Fibroblast of mammary gland (primary cell): ENCODE measurements at places on chromosomes 13 and 19.

DNA sequence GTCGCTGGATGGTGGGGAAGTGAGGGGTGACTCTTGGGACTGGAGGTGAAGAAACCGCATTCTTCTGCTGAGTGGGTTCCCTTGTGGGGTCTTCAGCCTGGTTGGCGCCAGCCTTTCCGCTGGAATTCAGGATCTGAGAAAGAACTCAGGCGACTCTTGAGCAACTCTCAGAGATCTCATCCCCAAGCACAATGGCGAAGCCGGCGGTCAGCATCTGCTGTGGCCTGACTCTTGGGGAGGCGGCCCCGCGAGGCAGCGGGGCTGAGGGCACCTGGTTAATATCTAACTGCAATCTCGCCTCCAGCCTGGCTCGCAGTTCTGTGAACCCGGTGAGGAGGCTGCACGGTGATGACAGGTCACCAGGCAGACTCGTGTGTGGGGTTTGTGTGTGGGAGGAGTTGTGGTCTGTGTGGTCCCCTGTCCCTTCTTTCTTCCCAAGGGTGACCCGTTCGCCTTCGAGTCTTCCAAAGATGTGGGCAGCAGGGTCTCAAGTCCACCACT lies 883 bp downstream of the ZNF441 start:
- DNase-seq = peak; percentile 33

GRCh38 chr19:47022541-47023447 lies 3.2 kb downstream of the NPAS1 start:
- DNase-seq = no peak

DNA sequence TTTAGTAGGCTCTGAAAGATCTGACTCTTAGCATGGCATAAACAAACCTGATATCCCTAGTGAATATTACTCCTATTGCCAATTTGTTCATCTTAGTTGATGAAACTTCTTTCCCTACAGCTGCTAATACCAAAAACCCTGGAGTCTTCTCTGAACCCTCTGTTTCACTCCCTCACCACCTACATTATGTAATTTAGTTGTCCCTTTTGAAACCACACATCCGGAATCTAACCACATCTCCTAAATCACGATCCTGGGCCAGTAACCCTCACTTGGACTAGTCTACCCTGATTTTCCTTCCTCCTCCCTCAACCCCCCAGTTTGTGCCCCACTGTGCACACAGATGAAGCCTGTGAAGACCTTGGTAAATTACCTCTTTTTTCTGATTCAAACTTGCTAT lies 1.2 kb downstream of the ZNF256 start:
- DNase-seq = no peak

DNA sequence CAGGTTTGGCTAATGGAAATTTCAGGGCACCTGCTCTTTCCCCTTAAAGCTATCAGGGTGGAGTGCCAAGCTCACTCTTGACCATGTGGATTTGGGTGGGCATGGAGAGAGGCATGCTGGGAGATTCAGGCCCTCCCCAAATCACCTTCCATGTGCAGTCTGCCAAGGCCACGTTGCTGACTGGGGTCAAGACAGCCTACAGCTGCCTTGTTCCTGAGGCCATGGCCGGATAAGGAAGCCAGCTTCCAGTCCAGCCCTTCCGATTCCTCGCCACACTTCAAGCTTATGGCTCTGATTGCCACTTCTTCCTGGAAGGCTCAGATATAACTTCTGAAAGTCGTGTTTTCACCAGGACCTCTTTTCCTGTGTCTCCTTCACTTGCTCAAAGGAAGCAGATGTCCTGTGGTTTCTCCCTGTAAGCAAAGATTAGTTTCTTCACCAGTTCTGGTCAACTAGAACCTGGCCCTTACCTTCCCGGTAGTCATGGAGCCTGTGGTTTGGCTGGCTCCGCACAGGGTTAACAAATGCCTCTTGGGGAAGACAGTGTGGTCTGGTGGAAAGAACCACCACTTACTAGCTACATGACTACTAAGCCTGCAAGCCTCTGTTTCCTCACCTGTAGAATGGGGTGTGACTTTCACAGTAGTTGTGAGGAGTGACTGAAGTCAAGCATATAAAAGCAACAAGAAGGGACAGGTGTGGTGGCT lies 16.1 kb upstream of the TPT1 start:
- no peak for DNase-seq

DNA sequence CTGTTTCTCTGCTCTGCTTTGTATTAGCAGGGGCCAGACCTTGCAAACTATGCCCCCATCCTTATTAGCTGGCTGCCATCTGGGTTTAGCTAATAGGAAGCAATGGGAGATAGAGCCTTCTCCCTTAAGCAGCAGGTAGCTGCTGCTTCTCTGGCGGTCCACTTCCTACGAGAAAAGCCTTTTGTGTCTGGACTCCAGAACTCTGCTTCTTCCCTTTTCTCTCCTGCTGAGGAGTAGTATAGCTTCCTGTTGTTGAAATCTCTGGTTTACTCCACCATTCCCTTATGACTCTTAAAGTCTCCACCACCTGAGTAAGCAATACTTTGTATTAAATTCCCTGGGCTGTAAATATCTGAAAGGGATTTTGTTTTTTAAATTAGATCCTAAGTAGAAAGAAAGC lies 147.1 kb downstream of the DNAJC15 start:
- no peak for DNase-seq

- DNase-seq = no peak
Measured at GRCh38 chr13:52703482-52703881, 36.1 kb downstream of the CNMD start.

- DNase-seq = no peak
Measured at GRCh38 chr19:14715841-14716240, 26.0 kb downstream of the ZNF333 start.

GRCh38 chr13:78256484-78256883 lies 337.9 kb upstream of the EDNRB start:
- DNase-seq = no peak

DNA sequence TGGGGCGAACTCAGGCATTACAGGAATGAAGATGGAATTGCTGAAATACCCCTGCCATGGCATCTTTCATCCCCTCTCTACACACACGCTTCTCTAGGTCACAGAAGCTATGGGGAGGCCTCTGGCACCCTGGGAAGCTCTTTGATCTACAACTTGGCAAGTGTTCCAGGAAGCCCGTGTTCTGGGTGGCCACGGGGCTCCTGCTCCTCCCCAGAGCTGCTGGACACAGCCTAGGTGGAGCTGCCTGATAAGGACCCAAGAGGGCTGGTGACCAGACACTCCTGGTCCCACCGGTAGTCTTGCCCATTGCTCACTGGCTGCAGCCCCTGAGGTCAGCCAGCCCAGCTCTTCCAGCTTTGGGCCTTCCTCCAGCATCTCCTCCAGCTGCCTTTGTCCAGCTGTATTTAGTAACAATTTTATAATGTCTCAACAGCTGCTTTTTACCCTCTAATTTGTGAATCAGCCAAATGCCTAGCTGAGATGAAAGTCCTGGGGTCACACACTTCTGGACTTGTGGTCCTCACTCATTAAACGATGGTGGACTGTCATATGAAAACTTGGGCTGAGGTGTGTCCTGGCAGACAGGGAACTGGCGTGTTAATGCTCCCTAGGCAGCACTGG lies 72.8 kb upstream of the SPATA13 start:
- no peak for DNase-seq

GRCh38 chr13:101660711-101661110 lies 208.2 kb downstream of the ITGBL1 start:
- peak; percentile 38 for DNase-seq

DNA sequence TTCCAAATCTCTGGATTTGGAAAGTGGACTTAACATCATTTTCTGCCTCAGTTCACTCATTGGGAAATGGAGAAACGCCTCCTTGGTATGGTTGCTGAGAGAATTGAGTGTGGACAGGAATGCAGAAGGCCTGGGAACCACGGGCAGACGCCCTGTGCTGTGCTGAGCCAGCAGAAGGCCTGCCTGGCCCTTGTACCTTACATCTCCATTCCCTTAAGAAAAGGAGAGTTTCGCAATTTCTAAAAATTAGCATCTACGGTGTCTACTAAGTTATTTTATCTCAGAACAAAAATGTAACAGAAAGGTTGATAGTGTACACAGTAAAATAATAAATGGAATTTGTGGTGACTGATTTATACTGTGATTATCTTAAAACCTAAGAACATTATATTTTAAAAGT lies 78.7 kb downstream of the IPO5 start:
- no peak for DNase-seq

DNA sequence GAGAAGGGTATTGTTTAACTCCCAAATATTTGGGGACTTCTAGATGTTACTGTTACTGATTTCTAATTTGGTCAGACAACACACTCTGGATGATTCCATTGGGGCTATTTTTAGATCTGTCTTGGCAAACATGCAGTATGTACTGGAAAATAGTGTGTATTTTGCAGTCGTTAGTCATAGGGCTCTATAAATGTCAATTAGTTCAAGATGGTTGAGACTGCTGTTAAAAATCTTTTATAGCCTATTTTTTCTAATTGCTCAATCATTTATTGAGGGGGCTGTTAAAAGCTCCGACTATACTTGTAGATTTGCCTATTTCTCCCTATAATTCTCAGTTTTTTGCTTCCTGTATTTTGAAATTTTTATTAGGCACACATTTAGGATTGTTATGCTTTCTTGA lies 31.4 kb downstream of the PPP5C start:
- DNase-seq = peak; percentile 93

DNA sequence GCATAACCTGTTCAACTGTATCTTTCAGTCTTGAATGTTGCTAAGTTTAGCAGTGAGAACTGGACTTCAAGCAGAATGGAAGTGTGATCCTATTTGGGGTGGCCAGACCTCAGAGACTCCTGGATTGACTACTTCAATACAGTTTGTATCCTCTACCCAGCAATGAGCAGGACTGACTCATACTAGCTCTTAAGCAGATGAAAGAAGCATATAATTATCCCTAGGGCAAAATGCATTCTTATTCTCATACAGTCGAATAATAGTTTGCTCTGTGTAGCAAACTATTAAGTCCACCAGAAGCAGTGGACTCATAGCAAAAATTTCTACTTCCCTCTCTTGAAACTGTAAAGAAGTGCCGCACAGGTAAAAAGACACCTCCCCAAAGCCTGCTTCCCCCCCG lies 46.4 kb upstream of the FAM216B start:
- DNase-seq = no peak

GRCh38 chr19:49837425-49837824 lies 13.5 kb upstream of the PTOV1 start:
- no peak for DNase-seq

DNA sequence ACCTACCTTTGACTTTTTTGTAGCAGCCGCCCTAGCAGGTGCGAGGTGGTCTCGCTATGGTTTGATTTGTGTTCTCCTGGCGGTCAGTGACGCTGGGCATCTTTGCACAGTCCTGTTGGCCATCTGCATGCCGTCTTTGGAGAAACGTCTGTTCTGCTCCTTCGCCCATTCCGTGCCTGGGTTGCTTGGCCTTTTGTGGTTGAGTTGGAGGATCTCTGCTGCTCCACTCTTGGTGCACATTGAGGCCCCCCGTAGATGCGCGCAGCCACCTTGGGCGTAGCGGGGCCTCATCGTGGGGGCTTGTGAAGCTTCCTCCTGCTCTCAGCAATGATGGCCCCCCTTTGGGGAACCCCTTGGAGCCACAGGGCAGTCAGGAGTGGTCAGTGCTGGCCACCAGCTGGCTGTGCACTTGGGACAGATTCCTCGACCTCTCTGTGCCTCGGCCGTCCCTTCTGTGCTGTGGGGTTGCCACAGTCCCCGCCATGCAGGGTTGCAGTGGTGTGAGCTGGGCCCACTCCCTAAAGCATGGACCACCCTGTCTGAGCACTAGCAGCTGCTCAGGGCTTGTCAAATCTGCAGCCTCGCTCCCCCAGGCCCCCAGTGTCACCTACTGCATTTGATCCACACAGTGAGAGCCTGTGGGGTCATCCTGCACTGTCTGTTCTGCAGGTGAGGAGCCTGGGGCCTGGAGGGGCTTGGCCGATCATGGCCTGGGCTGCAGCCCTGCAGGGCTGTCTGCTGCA lies 170.8 kb downstream of the KDM4B start:
- no peak for DNase-seq

DNA sequence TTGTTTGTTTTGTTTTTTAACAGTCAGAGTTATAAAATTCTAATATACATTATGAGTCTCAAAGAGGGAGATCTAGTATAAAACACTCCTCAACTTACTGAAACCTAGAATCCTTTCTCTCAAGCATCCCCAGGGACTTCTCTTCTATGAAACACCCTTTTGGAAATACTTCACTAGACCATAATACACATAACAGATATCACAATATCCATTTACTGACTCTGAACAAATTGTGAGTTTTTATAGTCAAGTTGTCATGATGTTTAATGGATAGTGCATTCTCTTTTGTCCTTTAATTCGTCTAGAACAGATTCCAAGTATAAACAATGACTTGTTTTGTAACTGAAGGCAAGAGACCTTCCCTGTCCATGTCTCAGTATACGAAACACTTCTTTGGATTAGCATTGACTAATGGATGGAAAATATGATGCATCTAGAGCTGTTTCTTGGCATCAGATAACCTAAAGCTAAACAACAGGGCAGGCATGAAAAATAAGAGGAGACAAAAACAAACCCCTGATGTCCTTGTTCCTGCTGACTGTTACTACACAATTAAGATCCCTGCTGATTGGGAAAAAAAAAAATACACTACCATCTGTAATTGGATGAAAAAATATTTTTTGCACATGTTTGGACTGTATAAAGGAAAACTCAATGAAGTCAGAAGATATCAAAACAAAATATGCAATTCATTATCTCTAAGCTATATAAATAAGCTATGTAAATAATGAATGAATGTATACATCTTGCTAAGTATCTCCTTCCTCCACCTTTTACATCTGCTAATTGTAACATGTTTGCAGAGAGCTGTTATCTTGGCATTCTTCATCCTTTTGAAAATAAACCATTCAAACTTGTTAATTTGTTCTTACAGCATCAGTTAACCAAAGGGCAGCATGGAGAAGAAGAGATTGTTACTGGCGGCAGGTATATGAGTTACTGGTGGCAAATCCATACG lies 214.2 kb downstream of the LACC1 start:
- DNase-seq = no peak

DNA sequence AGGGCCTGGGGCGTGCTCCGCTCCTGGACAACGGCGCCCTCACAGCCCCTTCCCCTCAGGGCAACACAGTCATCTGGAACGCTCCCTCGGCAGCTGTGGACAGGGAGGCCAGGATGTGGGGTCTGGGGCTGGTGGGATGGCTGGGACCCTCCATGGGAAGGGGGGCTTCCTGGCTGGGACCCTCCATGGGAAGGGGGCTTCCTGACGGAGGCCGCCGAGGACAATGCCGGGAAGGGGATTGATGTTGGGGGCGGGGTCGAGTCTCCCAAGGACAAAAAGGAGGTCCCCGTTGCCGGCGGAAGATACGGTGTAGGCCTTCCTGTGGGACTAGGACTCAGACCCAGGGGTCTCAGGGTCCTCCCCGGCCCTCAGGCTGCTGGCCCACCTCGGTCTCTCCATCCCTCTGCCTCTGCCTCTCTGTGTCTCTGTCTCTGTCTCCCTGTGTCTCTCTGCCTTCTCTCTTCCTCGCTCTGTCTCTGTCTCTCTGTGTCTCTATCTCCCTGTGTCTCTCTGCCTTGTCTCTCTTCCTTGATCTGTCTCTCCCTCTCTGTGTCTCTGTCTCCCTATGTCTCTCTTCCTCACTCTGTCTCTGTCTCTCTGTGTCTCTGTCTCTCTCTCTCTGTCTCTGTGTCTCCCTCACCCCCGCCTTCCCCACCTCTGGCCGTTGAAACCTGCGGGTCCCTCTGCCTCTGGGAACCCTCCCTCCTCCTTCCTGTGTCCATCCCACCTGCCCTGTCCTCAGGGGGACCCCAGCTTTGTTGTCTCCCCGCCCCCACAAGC lies 2.7 kb upstream of the MADCAM1 start:
- DNase-seq = no peak

GRCh38 chr19:12721656-12722565 lies 1.8 kb downstream of the TNPO2 start:
- DNase-seq = peak; percentile 64
